ENCODE measurements at places on chromosomes 7 and 10.

- H3K36me3 ChIP-seq: no peaks in the 10 kb centered on the region
- no peaks in the 10 kb centered on the region for H3K27me3 ChIP-seq
- DNase-seq: no peak
- peaks cover 6% of the 10 kb centered on the region for H3K4me1 ChIP-seq
- no peak overlapping the region for H3K27ac ChIP-seq
- H3K4me3 ChIP-seq: no peak overlapping the region
Observed at GRCh38 chr7:114942446-114943175, 20.7 kb downstream of the MDFIC start.

GRCh38 chr7:90747516-90747915 lies 151.4 kb downstream of the CDK14 start:
- H3K4me3 ChIP-seq: no peak overlapping the region
- no peak overlapping the region for H3K27ac ChIP-seq
- no peak for DNase-seq
- H3K4me1 ChIP-seq: no peaks in the 10 kb centered on the region

DNA sequence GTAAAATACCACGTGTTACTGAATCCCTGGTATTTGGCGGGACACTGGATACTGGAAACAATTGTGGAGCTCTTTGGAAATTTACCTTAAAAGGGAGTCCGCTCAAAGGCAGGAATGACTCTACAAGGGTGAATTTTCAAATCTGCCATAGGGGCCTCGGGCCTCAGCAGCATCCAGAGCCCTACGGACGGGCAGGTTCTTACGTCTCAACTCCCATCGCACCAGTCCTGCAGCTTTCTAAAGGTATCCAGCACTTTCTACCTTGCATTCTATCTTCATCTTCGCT lies 248 bp downstream of the PSPH start:
- peak overlapping the region; percentile 89 for H3K4me3 ChIP-seq
- H3K36me3 ChIP-seq: peaks cover 11% of the 10 kb centered on the region
- DNase-seq: no peak

DNA sequence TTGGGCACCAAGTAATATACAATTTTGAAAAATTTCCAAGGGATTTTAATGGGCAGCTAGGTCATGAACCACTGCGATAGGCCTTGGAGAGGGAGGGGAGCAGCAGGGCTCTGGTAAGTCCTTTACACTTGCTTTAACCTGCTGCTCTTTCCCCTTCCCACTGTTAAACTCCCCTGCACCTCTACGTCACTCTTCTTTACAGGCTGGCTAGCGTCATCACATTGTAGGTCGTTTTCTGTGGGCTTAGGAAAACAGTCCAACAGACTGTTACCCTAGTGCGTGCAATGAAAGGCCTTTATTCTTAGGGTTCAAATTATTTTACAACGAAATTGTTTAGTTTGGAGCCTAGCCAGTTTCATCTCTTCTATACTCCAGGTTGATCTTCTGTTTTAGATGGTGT lies 235.7 kb downstream of the AUTS2 start:
- H3K4me3 ChIP-seq: no peak overlapping the region
- H3K4me1 ChIP-seq: peaks cover 3% of the 10 kb centered on the region
- no peak for DNase-seq
- H3K27ac ChIP-seq: no peak overlapping the region
- H3K27me3 ChIP-seq: no peaks in the 10 kb centered on the region

All from spinal cord (tissue), 10 donors.